ENCODE measurements at places on chromosomes 3 and 15.
A peak's percentile ranks its signal among the peaks of the same experiment; 100 is the strongest.

DNA sequence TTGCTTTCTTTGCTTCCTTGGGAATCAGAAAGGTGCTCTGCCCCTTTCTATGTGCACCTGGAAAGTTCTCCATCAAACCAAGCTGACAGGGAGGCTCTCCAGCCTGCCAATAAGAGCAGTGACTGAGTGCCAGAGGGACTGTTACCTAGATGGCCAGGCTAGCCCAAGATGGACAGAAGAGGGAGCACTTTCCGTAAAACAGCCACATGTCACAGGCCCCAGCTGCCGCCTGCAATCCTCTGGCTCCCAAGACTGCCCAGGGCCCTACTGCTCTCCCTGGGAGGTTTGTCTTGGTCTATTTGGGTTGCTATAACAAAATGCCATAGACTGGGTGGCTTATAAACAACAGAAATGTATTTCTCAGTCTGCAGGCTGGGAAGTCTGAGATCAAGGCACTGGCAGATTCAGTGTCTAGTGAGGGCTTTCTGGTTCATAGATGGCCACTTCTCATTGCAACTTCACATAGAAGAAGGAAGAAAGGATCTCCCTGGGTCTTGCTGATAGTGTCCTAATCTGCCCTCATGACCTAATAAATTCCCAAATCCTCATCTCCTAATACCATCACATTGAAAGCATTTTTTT, 72.3 kb downstream of the TAMM41 start:
- DNase-seq, result peak; percentile 78

DNA sequence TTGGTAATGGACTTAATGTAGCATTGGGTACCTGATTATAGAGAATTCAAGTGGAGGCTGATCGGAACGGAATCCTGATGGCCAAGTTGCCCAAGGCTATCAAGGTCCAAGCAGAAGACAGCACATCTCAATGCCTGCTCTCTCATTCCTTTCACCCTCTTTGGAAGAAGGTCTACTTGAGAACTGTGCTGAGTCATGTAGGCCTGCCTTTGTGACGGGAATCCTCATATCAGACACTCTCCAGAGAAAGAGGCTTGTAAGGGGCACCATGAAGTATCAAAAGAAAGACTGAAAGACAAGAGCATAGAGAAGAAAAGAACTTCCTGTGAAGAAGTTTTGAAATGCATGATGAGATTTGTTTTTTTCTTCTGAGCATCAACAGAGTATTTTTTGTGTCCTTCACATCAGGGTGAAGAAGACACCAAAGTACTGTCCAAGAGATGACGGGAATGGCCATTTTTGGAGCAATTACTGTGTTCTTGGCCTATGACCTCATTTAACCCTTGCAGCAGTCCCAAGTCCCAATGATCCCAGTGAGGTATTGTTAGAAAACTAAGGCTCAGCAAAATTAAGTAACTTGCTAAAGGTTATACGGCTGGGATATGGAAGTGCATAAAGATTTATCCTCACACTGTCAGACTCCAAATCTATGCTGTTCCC, 13.2 kb upstream of the LARP6 start:
- DNase-seq, result no peak

GRCh38 chr3:182007441-182007840, 295.7 kb downstream of the SOX2 start:
- DNase-seq, result no peak

GRCh38 chr15:58703610-58704009, 45.9 kb downstream of the ADAM10 start:
- no peak for DNase-seq

GRCh38 chr15:56390739-56391267, 25.6 kb downstream of the TEX9 start:
- no peak for DNase-seq

- DNase-seq, result peak; percentile 47
Observed at GRCh38 chr3:58274027-58274614, 31.9 kb upstream of the RPP14 start.

DNA sequence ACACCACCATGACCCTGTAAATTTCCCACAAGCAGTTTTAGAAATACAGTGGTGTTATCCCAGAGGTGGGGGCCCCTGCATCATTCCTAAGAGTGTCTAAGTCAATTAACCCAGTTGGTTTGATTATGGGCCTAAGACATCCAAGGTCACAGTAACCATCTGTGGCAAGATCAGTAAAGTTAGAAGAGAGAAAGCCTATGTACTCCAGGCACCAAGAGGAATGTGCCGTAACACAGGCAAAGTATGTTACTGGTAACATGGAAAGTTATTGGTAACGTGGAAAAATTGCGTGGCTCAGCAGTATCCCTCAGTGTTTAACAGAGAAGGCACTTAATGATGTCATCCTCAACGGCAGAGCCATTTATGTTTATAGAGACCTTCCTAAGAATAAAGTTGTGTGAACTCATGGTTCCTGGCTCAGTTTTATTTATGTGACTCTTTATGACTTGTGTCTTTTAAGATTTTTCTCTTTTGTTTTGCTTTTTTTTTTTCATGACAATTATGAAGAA, 144.1 kb upstream of the RASGRP1 start:
- no peak for DNase-seq

DNA sequence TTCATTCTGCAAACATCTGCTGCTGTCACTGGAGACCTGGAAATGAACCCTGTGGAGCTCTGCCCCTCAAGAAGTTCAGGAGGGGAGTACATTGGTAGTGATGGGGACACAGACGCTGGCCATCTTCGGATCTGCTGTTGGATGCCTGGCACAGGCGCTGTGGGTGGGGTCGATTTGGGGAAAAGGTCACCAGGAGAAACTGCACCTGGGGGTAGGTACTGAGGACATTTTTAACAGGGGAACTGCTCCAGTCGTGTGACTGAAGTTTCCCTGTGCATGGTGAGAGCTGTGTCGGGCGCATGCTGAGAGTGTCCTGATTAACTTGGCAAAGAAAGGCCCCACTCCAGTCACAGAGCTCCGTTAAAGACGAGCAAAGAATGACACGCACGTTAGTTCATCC, 3.4 kb downstream of the UROC1 start:
- DNase-seq, result no peak

DNA sequence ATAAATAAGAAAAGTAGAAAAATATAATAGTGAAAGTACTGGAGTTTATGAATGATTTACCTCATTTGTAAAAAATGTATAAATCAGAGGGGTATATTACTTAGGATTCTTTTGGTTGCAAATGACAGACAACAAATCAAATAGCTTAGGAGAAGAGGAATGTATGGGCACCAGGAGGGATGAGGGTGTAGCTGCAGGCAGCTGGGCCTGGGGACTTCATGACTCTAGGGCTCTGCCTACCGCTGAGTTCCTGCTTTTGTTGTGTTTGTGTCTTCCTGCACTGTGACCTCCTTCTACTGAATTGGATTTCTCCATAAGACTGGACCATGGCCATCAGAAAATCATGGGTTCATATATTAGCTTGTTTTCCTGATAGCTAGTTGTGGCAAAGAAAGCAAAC, 27.9 kb upstream of the PDE8A start:
- no peak for DNase-seq

- no peak for DNase-seq
Observed at GRCh38 chr3:54931182-54931581, 3.3 kb upstream of the LRTM1 start.

GRCh38 chr3:131739211-131739610, 236.4 kb upstream of the MRPL3 start:
- DNase-seq, result no peak

DNA sequence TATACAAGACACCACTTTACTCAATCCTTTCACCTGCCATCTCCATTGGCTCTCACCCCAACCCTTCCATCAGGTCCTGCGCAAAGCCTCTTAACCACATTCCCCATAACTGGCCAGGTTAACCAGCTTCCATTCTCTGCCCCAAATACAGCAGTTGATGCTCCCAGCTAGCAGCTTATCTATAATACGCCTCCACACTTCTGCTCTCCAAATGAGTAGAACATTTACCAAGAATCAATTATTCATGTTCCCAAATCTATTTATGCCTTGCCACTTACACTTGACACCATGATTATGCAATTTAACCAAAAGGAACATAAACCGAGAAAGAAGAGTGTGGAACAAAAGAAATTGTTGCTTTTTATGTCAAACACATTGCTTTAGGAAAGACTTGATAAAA, 103.7 kb upstream of the TPM1 start:
- no peak for DNase-seq

DNA sequence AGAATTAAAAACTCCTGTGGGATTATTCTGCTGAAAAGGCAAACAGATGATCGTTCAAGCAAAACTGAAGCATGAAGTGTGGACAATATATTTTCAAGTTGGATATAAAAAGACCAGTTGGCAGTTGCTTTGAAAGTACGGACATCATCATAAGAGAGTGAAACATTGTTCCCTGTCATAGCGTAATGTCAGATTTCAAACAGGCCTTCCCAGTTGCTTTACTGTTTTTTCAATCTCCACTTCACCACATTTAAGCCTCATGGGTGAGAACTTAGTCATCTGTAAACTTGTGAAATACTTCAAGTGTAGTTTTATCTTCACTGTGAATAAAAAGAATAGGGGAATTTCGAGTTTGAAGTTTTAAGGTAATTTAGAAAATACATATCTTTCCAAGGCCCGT, 435.1 kb upstream of the CNTN3 start:
- no peak for DNase-seq

DNA sequence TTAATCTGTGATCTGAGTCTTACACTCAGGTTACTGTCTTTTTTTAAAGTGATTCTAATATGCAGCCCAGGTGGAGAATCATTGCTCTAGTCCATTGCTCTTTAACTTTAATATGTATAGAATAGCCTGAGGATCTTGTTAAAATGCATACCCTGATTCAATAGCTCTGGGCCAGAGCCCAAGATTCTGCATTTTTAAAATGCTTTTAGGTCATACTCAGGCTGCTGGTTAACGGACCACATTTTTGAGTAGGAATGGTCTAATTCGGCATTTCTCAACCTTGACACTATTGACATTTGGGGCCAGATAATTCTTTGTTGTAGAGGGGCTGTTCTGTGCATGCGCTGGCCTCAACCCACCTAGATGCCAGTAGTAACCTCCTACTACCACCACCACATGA, 20.9 kb upstream of the FSTL1 start:
- DNase-seq, result peak; percentile 36

DNA sequence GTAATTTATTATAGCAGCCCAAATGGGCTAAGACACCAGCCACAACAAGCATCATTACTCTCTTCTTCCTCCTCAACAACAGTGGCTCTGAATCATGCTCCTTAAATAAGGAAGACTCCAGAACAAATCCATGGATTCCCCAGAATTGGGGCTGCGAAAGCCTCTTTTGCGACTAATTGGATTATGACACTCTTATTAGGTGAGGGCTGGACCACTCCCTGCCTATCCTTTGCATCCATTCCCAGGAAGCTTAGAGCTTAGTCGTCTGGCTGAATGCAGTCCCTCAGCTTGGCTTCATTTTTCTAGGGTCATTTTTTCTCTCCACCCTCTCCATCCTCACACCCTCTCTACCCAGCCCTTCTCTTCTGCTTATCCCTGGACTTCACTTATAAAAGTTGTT, 227.7 kb downstream of the ZNF621 start:
- DNase-seq, result no peak

GRCh38 chr3:25633919-25634318, 30.8 kb downstream of the TOP2B start:
- DNase-seq, result no peak

GRCh38 chr15:96325541-96326327, 4.8 kb upstream of the NR2F2 start:
- no peak for DNase-seq

- no peak for DNase-seq
Observed at GRCh38 chr15:40785814-40786213, 16.0 kb downstream of the C15orf62 start.

DNA sequence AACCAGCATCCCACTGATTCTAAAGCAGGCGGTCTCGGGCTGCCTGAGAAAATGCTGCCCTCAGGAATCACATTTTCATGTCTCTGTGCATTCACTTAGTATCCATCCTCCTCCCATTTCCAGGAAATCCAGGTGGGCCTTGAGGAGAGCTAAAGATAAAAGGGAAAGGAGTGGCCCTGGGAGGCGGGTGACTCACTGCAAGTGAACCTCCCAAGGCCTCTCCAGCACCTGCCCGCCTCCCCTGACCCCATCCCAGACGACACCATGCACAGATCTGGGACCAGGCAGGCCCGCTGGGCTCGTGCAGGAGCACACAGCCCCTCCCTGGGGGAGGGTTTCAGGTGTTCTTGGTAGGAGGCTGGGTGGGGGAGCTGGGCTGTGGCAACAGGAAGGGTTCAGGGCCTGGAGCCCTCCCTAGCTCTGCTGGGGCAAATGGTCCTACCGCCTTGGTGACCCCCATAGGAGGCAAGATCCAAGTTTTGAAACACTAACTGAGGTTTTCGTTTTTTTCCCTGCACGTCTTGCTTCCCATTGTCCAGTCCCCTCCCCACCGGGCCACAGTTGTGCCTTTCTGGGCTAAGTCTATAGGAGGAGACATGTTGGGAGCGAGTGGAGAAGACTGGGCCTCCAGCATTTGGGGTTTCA, 22.2 kb downstream of the MELTF start:
- DNase-seq, result no peak

- no peak for DNase-seq
Observed at GRCh38 chr3:109188741-109189140, 52.2 kb downstream of the C3orf85 start.

GRCh38 chr15:91302588-91303439, 202.8 kb downstream of the SV2B start:
- peak; percentile 80 for DNase-seq

- no peak for DNase-seq
Observed at GRCh38 chr15:98567951-98568350, 80.4 kb upstream of the IGF1R start.

- DNase-seq, result no peak
Observed at GRCh38 chr3:156397534-156397933, 157.4 kb downstream of the SSR3 start.

GRCh38 chr3:194328053-194328657, 23.0 kb downstream of the CPN2 start:
- DNase-seq, result no peak

GRCh38 chr3:183161552-183162336, 790 bp downstream of the LAMP3 start:
- DNase-seq, result no peak

GRCh38 chr3:196159952-196160804, 51.0 kb downstream of the ZDHHC19 start:
- DNase-seq, result peak; percentile 73

GRCh38 chr3:52333869-52334557, 17.9 kb downstream of the DNAH1 start:
- DNase-seq, result no peak

GRCh38 chr15:32855942-32856341, 138.1 kb downstream of the GREM1 start:
- peak; percentile 87 for DNase-seq
